ENCODE measurements at places on chromosomes 16 and 17.

DNA sequence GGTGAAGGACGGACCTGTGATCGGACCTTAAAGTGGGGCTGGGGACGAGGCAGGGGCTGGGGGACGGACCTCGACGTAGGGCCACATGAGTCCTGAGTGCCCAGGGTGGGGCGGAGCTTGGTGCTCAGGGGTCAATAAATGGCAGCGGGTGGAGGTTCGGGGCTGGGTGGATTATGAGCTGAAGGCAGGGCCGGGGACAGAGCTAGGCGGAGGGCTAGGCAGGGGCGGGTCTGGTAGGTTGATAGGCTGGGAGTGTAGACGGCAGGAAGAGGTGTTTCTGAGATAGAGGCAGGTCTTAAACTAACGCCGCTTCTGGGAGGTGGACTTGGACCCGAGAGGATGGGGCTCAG, 733 bp downstream of the CHRNB1 start:
- H3K4me3 ChIP-seq = no peak overlapping the region
- peaks cover 12% of the 10 kb centered on the region for H3K4me1 ChIP-seq
- no peak overlapping the region for H3K27ac ChIP-seq
- DNase-seq = no peak
- H3K27me3 ChIP-seq = peaks cover 2% of the 10 kb centered on the region

- no peaks in the 10 kb centered on the region for H3K27me3 ChIP-seq
- DNase-seq = no peak
- H3K4me3 ChIP-seq = no peak overlapping the region
- H3K27ac ChIP-seq = no peak overlapping the region
- no peaks in the 10 kb centered on the region for H3K4me1 ChIP-seq
These were observed 4.6 kb downstream of the ITGAD start for GRCh38 chr16:31397701-31398100.

DNA sequence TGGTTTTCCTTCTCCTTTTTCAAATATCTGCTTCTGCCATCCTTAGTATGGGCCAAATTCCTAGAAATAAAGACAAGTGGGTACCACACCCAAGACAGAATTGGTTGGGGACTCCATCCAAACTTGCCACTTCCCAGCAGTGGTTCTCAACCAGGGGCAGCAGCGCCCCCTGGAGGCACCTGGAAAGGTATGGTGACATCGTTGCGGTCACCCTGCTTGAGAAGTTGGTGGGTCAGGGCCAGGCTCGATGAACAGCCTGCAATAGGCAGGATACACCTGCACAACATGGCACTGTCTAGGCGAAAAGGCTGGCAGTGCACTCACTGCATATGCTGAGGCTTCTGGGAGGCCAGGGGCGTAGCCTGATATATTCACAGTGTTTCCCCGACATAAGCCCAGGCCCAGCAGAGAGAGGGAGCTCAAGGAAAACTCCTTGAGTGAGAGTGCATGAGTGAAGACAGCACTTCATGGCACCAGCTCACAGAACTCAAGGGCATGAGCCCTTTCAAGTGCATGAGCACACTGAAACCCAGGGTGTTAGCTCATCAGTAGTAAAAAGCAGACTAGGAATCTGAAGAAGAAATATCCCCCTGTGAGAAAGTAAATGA, 57.7 kb downstream of the CMC2 start:
- no peaks in the 10 kb centered on the region for H3K4me1 ChIP-seq
- peaks cover 3% of the 10 kb centered on the region for H3K27me3 ChIP-seq
- peak; percentile 21 for DNase-seq
- no peak overlapping the region for H3K4me3 ChIP-seq
- no peak overlapping the region for H3K27ac ChIP-seq

- no peak overlapping the region for H3K27ac ChIP-seq
- peaks cover 3% of the 10 kb centered on the region for H3K4me1 ChIP-seq
- H3K27me3 ChIP-seq = no peaks in the 10 kb centered on the region
- no peak for DNase-seq
- H3K36me3 ChIP-seq = no peaks in the 10 kb centered on the region
These were observed 3.4 kb upstream of the C1QTNF8 start for GRCh38 chr16:1099189-1100083.

DNA sequence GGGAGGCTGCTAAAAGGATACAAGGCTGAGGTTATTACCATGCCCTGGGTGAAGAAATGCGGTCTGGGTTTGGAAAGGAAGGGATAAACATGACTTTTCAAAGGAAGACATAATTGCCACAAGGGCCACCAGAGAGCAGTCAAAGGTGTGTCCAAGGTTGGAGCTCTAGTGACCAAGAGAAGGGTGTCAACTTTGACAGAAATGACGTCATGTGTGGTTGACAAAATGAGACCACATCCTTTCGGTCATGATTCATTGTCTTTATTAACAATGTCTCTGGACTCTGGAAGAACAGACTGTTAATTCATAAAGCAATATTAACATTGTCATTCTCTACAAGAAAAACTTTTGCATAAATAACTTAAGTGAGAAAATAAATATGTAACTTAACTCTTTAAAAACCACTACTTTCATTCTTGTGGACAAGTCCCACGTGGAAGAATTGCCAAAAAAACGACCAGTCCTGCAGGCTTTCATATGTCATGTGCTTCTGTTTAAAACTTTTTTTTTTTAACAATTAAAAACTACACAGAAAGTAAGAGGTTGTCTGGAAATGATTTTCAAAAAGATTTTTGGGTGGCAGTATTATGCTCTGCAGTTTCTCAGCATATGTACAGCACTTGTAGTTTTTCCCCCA, 5.0 kb downstream of the SOST start:
- no peaks in the 10 kb centered on the region for H3K36me3 ChIP-seq
- no peaks in the 10 kb centered on the region for H3K4me1 ChIP-seq
- no peak overlapping the region for H3K4me3 ChIP-seq
- peaks cover 10% of the 10 kb centered on the region for H3K27me3 ChIP-seq
- no peak overlapping the region for H3K27ac ChIP-seq

GRCh38 chr17:81387100-81388090, 7.9 kb upstream of the BAHCC1 start:
- H3K4me1 ChIP-seq = peaks cover 5% of the 10 kb centered on the region
- no peak overlapping the region for H3K27ac ChIP-seq
- peaks cover 71% of the 10 kb centered on the region for H3K27me3 ChIP-seq

DNA sequence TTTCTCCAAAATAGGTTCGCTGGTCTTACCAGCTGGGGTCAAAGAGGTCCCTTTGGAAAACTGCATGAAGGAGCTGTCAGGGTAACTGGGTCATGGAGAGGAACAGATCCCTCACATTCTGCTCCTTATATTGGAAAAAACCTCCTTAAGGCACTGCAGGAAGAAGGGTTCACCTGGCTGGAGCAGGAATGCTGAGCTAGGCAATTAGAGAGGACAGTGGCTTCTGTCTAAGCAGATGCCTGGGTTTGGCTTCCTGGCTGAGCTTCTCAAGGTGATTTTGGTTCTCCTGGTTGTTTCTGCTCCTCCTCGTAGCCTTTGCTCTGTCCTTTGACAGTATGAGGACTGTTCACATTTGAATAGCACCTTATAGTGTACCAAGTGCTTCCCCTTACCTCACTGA, 19.6 kb downstream of the ITGB3 start:
- no peak for DNase-seq
- H3K4me3 ChIP-seq = no peak overlapping the region
- H3K4me1 ChIP-seq = no peaks in the 10 kb centered on the region
- H3K36me3 ChIP-seq = no peaks in the 10 kb centered on the region
- H3K27ac ChIP-seq = no peak overlapping the region
- H3K27me3 ChIP-seq = no peaks in the 10 kb centered on the region

DNA sequence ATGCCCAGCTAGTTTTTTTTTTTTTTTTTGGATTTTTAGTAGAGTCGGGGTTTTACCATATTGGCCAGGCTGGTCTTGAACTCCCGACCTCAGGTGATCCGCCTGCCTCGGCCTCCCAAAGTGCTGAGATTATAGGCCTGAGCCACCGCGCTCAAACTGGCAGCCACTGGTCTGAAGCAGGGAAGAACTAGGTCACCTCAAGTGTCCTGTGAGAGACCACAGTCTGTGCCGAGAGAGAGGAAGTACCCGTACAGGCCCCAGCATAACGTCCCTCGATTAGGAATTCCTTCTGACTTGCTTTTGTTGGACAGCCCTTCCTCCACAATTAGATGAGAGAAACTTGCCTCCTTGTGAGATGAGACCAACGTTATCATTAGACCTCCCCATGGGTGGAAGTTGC, 13.7 kb upstream of the CD300E start:
- DNase-seq = no peak
- H3K27me3 ChIP-seq = peaks cover 23% of the 10 kb centered on the region
- H3K4me1 ChIP-seq = no peaks in the 10 kb centered on the region
- no peaks in the 10 kb centered on the region for H3K36me3 ChIP-seq
- no peak overlapping the region for H3K27ac ChIP-seq

DNA sequence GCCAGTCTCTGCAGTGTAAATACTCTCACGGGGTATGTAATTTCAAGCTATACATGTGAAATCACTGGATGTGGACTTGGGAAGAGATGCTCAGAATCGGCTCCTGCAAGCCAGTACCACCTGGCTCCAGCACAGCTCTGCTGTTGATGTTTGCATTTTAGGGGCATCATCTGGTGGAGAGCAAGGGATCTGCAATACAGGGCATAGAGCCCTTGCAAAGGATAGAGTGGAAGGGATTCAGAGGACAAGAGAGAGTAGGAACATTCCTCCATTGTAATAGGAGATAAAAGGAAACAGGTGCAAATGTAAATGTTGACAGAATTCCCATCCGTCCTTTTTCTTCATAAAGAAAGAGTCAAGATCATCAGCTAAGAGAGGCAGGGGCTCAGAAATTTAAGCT, 184.1 kb downstream of the PMP22 start:
- no peak overlapping the region for H3K4me3 ChIP-seq
- no peaks in the 10 kb centered on the region for H3K36me3 ChIP-seq
- peaks cover 3% of the 10 kb centered on the region for H3K27me3 ChIP-seq
- no peak for DNase-seq
- no peak overlapping the region for H3K27ac ChIP-seq

DNA sequence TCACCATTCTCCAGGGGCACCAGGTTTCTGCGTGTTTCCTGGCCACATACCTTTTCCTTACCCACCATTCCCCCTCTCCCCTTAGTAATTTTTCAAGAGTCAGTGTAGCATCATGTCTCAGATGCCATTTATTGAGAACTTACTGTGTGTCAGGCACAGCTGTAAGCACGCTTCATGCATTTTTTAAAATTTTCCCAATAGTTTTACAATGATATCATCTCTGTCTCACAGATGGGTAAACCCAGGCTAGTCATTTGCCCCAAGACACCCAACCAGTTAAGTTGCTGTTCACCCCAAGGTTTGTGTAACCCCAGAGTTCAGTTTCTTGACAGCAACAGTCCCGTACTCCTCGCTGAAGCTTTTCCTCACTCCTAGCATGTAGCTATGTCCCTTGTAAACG, 56.4 kb upstream of the IRX3 start:
- no peaks in the 10 kb centered on the region for H3K4me1 ChIP-seq
- H3K27ac ChIP-seq = no peak overlapping the region
- no peaks in the 10 kb centered on the region for H3K36me3 ChIP-seq
- no peaks in the 10 kb centered on the region for H3K27me3 ChIP-seq
- no peak for DNase-seq

DNA sequence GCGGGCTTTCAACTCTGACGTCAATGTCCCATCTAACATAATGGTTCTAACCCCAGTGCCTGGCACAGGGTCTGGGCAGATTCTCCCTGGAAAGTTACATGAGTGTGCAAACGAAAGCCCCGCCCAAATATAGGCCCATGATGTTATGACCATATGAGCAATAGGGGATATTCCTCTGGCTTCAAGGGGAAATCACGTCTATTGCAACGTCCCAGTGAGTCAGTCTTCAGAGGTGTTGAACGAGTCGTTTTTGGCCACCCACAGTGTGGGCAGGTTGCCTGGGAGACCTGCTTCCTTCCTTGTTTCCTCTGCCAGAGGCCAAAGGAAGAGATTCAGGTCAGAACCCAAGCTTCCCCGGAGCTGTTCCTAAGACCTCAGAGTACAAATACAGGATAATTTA, 30.3 kb downstream of the PIK3R5 start:
- no peak for DNase-seq
- no peak overlapping the region for H3K27ac ChIP-seq
- H3K4me1 ChIP-seq = peaks cover 19% of the 10 kb centered on the region
- H3K27me3 ChIP-seq = no peaks in the 10 kb centered on the region
- peaks cover 9% of the 10 kb centered on the region for H3K36me3 ChIP-seq
- no peak overlapping the region for H3K4me3 ChIP-seq

DNA sequence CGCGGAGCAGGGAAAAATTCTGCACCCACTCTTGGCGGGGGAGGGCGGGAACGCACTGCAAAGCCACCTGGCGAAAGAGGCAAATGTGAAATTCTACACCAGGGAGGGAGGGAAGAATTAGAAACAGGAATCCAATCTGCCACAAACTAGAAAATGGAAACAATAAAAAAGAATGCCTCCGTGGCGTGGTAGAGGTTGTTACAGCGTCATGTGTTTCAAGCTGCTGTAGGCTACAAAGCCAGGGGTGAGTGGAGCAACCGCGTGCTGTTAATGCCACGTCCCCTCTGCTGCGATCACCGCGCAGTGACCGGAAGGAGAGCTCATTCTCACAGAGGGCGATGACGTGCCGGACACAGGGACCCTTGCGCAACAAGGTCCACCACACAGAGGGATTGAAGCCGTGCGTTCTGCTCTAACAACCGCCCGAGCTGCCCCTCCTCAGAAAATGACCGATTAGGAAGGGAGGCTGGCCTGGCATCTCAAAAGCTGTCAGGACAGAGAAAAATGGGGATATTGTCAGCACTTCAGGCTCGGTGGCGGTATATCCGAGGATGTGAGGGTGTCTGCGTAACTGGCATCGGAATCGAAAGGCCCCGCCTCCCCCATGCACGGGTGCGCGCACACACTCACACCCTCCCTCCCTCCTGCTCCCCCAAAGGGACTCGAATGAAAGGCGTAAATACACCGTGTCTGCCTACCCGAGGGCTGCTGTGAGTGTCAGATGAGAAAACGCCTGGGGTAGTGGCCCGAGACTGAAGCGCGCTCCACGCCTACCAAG, 70.8 kb upstream of the TNRC6C start:
- no peaks in the 10 kb centered on the region for H3K36me3 ChIP-seq
- no peaks in the 10 kb centered on the region for H3K27me3 ChIP-seq
- no peak for DNase-seq
- H3K4me3 ChIP-seq = no peak overlapping the region
- H3K27ac ChIP-seq = no peak overlapping the region
- peaks cover 23% of the 10 kb centered on the region for H3K4me1 ChIP-seq

Data from DND-41 (cell line).